ENCODE measurements at places on chromosomes 16 and 17.

- no peak for DNase-seq
- peaks cover 18% of the 10 kb centered on the region for H3K4me1 ChIP-seq
- H3K27me3 ChIP-seq, result peaks cover 20% of the 10 kb centered on the region
- no peak overlapping the region for H3K27ac ChIP-seq
- no peaks in the 10 kb centered on the region for H3K36me3 ChIP-seq
Observed at GRCh38 chr16:67426950-67427349, 4.0 kb upstream of the HSD11B2 start.

DNA sequence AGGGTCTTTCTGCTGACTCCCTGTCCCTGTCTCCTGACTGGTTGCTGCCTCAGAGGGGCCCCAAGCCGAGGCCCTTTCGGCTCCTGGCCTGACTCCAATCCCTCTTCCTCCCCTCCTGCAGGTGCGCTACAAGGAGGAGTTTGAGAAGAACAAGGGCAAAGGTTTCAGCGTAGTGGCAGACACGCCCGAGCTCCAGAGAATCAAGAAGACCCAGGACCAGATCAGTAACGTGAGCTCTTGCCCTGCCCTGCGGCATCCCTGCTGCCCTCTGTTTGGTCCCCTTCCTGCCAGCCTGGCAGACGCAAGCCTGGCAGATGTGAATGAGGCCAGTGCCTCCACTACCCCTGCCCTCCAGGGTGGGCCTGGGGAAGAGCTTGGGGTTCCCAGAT is 27.1 kb upstream of the LASP1NB start:
- no peaks in the 10 kb centered on the region for H3K27me3 ChIP-seq
- DNase-seq, result no peak
- peaks cover 62% of the 10 kb centered on the region for H3K4me1 ChIP-seq
- no peak overlapping the region for H3K4me3 ChIP-seq
- peak overlapping the region; percentile 66 for H3K27ac ChIP-seq

GRCh38 chr16:75341564-75342307 is 90.3 kb upstream of the BCAR1 start:
- H3K4me3 ChIP-seq, result no peak overlapping the region
- DNase-seq, result peak; percentile 25
- H3K27me3 ChIP-seq, result no peaks in the 10 kb centered on the region
- peaks cover 13% of the 10 kb centered on the region for H3K36me3 ChIP-seq

DNA sequence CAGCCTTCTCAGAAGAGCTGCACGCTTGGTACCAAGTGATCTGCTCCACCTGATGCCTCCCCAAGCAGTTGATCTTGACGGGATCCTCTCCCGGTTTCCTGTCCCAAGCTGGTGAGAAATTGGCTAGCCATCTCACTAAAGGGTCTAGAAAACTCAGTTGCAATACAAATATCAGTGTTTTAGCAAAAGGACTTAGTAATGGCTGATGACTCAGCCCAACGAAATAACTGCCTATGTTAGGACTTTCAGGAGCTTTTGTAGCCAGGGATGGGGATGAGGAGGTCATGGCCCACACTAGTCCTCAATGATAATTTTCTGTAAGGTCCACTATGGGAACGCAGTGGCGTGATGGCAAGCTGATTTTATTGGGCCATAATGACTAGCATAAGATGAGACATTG is 23.3 kb upstream of the ENGASE start:
- peaks cover 7% of the 10 kb centered on the region for H3K27me3 ChIP-seq
- H3K27ac ChIP-seq, result no peak overlapping the region
- peaks cover 4% of the 10 kb centered on the region for H3K4me1 ChIP-seq
- DNase-seq, result no peak
- no peak overlapping the region for H3K4me3 ChIP-seq
- no peaks in the 10 kb centered on the region for H3K36me3 ChIP-seq

- DNase-seq, result no peak
- peaks cover 15% of the 10 kb centered on the region for H3K4me1 ChIP-seq
- H3K4me3 ChIP-seq, result no peak overlapping the region
- no peaks in the 10 kb centered on the region for H3K27me3 ChIP-seq
- no peaks in the 10 kb centered on the region for H3K36me3 ChIP-seq
- peak overlapping the region; percentile 67 for H3K27ac ChIP-seq
Observed at GRCh38 chr16:69064124-69064763, 41.2 kb upstream of the HAS3 start.

GRCh38 chr17:6862825-6863224 is 31.3 kb upstream of the TEKT1 start:
- no peaks in the 10 kb centered on the region for H3K4me1 ChIP-seq
- peak overlapping the region; percentile 22 for H3K4me3 ChIP-seq
- no peak for DNase-seq
- no peak overlapping the region for H3K27ac ChIP-seq

GRCh38 chr16:87374313-87374712 is 9.3 kb downstream of the FBXO31 start:
- no peak overlapping the region for H3K27ac ChIP-seq
- no peak overlapping the region for H3K4me3 ChIP-seq
- H3K36me3 ChIP-seq, result peaks cover 20% of the 10 kb centered on the region
- DNase-seq, result no peak
- H3K4me1 ChIP-seq, result peaks cover 17% of the 10 kb centered on the region
- H3K27me3 ChIP-seq, result no peaks in the 10 kb centered on the region

GRCh38 chr17:49456183-49456965 is 38.7 kb upstream of the NGFR start:
- H3K4me3 ChIP-seq, result no peak overlapping the region
- no peak overlapping the region for H3K27ac ChIP-seq
- peak; percentile 66 for DNase-seq
- peaks cover 40% of the 10 kb centered on the region for H3K27me3 ChIP-seq
- H3K36me3 ChIP-seq, result no peaks in the 10 kb centered on the region
- no peaks in the 10 kb centered on the region for H3K4me1 ChIP-seq

- H3K27ac ChIP-seq, result peak within 1 kb of the TSS; percentile 25
- DNase-seq, result peak; percentile 78
- peak within 1 kb of the TSS; percentile 72 for H3K4me3 ChIP-seq
- H3K4me1 ChIP-seq, result peaks cover 20% of the 10 kb centered on the region
Observed at GRCh38 chr17:76240461-76241203, at the start of gene RNF157. Gene RNF157, minus strand, starts transcription at chr17:76240493. Its CDS starts 253 bp downstream, at chr17:76240240.

DNA sequence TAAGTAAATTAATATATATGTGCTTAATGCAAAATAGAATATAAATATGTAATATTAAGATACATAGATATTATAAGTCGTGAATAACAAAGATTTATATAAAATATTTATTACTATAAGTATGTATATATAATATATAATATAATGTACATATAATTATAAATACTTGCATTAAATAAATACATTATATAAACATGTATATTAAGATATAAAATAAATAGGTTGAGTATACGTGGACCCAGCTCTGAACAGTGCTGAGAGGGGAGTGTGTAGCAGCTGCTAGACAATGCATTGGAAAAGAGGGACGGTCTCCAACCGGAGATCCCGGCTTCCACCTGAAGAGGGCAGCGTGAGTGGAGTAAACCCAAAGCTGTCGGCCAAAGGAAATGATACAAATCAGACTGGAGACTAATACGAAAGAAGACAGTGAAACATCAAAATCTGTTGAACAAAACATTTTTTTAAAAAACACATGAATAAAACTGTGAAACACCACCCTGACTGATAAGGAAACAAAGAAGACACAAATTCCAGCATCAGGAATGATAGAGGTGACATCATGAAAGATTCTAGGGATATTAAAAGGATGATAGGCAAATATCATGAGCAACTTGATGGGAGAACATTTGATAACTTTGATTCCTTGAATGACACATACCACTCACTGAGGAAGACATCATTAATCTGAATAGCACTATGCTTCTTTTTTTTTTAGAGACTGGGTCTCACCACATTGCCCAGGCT is 125.4 kb upstream of the CHMP6 start:
- H3K36me3 ChIP-seq, result peaks cover 8% of the 10 kb centered on the region
- H3K4me3 ChIP-seq, result no peak overlapping the region
- H3K27ac ChIP-seq, result no peak overlapping the region
- peaks cover 8% of the 10 kb centered on the region for H3K4me1 ChIP-seq

Data from mesenchymal stem cell (in vitro differentiated cells and primary cell).